NCI-H2081 (cell line): ENCODE measurements at places on chromosomes 2 and 18.

GRCh38 chr2:173050684-173051083, 25.0 kb upstream of the MAP3K20 start:
- no peak for DNase-seq

DNA sequence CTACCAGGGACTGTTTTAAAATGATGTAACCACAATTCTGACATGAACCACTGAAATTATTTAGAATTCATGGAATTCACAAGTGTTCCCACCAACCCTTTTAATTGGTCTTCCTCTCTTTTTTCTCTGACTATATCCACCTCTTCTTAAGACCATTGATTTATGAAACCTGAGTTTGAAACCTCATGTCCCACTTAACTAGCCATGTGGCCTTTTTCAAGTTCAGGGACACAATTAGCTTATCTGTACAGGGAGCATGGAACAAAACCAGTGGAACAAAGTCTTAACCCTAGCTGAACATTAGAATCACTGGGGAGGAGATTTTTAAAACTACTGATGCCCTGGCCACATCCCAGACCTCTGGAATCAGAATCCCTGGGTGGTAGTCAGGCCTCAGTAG, 41.6 kb upstream of the TMEM163 start:
- DNase-seq: no peak

DNA sequence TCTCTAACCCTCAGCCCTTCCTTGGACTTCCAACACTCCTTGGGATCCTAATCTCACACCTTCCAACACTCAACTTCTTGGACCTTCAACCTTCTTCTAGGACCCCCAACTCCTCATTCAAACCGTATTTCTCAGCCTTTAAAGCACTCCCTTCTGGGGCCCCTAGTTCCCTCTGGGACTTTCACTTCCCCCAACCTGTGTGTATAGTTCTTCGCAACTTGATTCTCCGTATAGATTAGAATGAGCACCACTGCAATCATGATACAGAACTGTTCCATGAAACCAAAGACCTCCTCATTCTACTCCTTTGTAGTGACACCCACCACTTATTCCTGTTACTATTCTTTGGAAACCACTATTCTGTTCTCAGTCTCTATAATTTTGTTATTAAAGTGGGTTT, 62.0 kb upstream of the NFU1 start:
- no peak for DNase-seq

DNA sequence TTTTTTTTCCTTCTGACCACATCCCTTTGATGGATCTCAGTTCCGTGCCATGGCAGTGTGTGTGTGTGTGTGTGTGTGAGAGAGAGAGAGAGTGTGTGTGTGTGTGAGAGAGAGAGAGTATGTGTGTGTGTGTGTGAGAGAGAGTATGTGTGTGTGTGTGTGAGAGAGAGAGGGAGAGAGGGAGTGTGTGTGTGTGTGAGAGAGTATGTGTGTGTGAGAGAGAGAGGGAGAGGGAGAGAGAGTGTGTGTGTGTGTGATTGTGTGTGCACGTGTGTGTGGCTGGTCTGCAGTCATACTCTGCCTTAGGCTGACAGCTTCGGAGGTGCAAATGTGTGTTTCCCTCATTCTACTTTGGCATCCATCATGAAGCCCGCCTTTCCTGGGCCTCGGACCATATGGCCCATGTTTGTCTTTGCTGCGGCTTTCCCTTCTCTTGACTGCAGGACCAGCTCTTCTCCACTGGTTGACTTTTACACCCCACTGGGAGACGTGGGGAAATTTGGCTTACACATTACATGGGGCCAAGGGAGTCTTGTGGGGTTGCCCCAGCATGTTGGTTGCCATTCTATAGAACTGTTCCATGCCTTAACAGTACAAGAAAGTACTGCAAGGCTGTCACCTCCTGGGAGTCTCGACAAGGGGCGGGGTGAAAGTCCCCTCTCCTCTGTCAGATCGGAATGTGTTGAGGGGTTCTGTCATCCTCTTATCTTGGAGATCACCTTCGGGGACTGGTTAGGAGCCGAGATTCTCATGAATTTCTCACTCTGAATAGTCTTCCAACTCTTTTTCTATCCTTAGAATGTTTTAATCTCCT, 21.6 kb downstream of the TSN start:
- no peak for DNase-seq

DNA sequence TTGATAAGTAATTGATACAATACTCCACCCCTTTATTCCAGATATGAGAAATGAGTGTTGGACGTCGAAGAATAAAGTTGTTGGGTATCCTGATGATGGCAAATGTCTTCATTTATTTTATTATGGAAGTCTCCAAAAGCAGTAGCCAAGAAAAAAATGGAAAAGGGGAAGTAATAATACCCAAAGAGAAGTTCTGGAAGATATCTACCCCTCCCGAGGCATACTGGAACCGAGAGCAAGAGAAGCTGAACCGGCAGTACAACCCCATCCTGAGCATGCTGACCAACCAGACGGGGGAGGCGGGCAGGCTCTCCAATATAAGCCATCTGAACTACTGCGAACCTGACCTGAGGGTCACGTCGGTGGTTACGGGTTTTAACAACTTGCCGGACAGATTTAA, 26.3 kb downstream of the B3GNT2 start:
- no peak for DNase-seq

GRCh38 chr2:7627583-7627982, 710.4 kb downstream of the RNF144A start:
- no peak for DNase-seq

- DNase-seq: peak; percentile 31
Observed at GRCh38 chr2:101151859-101152271, 683 bp upstream of the TBC1D8 start.

DNA sequence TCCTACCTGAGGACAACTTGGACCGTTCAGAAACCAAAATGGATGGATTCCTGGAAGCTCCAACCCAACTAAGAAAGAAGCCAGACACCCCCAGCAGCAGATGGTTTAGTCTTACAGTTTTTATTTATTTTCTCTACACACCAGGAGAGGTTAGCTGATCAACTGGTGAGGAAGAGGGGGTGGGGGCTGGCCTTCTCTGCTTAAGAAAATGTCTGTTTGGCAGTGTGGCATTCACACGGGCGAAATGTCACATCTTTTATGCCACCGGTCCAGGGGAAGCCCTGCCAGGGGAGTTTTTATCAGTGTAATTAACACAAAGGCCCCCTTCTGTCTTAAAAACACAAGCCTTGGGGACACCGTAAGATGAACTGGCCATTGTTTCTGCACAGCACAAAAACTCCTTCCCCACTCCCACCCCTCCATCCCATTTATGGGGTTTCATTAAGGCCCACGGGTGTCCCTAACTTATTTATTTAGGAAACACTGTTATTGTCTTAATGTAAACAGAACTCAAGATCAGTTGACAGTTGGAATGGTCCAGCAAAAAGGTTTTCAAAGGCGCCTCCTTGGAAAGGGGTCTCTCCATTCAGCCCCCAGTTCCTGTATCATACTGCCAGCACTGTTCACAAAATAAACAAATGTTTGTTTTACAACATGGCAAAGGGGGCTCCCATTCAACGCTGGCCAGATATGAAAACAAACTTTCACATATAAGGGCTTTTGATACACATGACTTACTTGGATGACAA, 217.0 kb downstream of the C1D start:
- DNase-seq: peak; percentile 24

- no peak for DNase-seq
Observed at GRCh38 chr2:238029853-238030252, 30.9 kb upstream of the SCLY start.

DNA sequence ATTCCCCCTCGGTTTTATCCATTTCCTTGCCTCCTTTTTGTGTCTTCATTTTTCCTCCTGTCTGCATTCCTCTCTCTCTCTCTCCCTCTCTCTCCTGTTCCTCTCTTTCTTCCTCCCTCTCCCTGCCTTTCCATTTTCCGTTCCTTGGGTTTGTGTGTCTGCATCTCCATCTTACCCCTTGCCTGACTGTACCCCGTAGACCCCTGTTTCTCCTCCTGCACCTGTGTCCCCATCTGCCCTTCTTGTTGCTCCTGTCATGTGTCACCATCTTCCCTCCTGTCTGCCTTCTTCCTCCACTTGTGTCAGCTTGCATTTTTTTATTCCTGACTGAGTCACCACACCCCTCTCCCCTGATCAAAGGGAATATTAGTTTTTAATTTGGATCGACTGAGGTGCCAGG, 1.8 kb downstream of the CDK5R2 start:
- no peak for DNase-seq

DNA sequence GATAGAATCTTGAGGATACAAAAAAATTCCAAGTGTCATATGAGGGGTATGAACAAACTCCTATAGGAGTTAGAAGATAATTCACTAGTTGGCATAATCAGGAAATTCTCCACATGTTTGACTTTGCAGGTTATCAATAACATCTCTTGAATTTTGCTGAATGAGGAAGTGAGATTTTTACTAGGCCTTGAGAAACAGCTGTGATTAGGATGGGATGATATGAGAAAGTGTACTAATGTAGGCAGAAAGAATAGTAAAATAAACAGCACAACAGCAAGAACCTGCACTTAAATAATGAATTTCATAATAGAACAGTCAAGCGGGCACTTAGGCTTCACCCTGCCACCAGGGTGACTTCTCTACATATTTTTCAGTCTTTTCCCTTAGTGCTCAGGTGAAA, 570.8 kb upstream of the CRIM1 start:
- DNase-seq: no peak
